Activated CD8-positive, alpha-beta memory T cell treated with anti-CD3 and anti-CD28 coated beads, Interleukin-2, amount 50 U/mL, for 48 hours (primary cell): ENCODE measurements at places on chromosomes 11 and 22.

DNA sequence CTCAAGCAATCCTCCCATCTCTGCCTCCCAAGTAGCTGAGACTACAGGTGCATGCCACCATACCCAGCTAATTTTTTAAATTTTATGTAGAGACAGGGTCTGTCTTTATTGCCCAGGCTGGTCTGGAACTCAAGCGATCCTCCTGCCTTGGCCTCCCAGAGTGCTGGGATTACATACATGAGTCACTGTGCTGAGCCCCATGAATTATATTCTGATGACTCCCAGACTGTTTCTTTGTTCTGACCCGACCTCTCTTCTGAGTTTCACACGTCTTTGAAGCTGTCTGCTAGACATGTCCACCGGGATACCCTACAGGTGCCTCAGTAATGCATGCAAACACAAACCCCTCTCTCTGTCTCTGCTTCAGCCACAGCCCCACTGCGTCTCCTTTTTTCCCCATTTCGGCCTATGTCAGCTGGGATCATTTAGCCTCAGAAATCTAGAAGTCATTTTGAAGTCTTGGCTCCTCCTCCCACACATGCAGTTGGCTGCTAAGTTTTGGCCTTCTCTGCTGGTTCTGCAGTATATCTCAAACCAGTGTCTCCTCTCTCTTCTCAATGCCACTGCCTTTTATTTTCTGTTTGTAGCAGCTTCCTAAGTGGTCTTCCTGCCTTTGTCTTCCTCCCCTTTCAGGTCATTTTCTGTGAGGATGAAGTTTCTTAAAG lies 4.8 kb downstream of the VPS26B start:
- DNase-seq, result no peak

GRCh38 chr11:119890466-119890865 lies 161.5 kb upstream of the NECTIN1 start:
- no peak for DNase-seq

DNA sequence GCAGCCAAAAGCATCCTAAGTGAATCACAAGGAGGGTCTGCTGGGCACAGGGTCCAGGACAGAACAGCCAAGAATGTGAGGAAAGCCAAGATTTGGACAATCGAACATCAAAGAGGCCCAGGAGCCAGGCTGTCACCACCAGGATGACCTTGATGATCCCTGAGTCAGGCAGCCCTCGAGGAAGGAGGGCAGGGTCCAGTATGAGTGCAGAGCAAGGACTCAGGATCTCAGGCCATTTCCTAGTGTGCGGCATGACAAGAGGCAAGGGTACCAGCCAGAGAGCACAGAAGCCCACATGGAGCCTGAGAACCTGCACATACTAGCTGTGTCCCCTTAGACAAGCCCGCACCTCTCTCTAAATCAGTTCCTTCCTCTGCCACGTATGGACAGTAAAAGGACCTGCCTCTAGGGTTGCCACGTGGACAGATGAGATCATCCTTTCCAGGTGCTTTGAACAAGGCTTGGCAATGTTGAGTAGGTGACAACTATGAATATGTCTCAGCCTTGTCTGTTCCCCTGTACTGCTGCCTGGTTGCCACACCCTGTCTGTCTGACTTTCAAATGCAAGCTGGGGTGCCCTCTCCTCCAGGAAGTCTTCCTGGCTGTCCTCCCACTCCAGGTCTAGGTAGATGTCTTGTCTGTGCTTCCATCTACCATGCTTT lies 32.2 kb upstream of the ISX start:
- DNase-seq, result no peak

DNA sequence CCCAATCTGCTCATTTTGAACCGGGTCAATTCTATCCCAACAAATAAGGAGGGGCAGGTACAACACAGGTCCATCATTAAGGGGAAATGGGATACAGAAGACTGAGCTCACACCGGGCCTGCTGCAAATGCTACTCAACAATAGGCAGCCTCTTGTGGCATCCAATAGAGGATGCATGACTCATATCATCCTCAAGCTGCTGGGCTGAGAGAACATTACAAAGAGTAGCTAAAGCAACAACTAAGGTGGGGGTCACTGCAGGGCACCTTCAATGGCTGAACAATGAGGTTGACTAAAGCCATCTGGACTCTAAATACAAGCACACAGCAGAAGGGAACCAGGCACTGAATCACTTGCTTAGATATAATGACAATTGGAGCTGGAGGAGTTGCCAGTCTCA lies 130.1 kb upstream of the SYN3 start:
- no peak for DNase-seq

DNA sequence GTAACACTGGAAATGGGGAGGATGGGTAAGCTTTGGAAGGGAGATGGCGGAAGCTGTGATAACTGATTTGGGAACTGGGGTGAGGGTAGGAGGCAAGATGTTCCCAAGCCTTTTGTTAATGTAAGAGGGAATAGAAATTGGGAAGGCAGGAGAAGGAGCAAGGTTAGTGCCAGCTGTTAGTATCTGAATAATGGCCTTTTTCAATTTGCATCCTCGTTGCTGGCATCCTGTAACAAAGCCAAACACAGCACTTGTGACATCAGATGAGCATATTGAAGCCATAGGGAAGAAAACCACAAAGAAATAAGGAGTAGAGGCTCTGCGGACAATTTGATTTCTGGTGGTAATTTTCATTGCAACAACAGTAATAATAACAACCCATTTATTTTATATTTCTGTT lies 70.9 kb upstream of the CLMP start:
- no peak for DNase-seq

DNA sequence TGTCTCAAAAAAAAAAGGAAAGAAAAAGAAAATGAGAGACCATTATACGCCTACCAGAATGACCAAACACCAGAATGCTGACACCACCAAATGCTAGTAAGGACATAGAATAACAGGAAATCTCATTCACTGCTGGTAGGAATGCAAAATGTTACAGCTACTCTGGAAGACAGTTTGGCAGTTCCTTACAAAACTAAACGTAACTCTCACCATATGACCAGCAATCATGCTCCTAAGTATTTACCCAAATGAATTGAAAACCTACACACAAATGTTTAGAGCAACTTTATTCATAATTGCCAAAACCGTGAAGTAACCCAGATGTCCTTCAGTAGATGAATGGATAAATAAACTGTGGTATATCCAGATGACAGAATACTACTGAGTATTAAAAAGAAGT lies 7.2 kb downstream of the CHKA start:
- no peak for DNase-seq

DNA sequence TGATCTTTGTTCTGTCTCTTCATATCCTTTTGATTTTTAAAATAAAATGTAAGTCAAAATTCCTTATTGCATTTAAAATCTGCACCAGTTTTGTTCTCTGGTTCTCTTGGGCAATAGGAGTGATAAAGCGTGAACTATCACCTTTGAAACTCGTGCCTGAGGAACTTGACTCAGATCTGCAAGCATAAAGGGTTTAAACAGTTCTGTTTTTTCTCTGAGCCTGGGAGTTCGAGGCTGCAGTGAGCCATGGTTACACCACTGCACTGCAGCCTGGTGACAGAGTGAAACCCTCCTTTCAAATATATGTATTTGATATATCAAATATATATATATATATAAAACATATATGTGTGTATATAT lies 38.9 kb upstream of the CLMP start:
- no peak for DNase-seq

GRCh38 chr22:35205961-35206360 lies 51.3 kb upstream of the HMGXB4 start:
- DNase-seq, result no peak
